Activated CD4-positive, alpha-beta memory T cell treated with anti-CD3 and anti-CD28 coated beads, Interleukin-2, amount 10 ng/mL, durations not matched to agents 7 days and 5 days (primary cell): ENCODE measurements at places on chromosomes 13 and 19.

DNA sequence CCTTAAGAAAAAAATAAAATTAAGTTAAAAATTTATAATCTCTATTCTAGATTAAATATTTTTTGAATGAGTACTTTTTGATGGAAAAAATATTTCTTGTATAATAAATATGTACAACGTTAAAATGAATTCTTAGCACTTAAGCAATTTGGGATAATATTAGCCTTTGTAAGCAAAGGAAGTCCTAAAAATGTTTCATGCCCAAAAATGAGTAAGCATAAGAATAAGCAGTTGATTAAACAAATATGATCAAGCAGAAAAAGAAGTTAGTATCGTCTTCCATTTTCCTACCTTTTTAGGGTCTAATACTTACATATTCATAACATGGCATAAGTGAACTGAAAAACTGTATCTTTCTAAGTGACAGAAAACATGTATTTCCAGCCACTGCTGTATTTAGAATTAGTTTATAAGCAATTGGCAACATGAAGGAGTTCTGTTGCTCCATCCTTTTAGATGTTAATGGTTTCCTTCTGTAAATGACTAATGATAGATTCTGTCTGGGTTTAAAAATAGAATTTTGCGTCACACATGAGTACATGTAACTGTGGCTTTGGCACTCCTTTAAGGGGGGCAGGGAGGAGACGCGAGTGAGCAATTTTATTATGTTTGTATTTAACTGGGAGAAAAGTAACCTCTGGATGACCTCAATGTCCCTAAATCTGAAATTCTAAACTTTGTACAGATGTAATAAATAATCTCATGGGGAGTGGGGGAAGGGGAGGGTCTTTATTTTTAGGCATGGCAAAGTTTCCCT, 237.4 kb downstream of the RGCC start:
- no peak for DNase-seq

DNA sequence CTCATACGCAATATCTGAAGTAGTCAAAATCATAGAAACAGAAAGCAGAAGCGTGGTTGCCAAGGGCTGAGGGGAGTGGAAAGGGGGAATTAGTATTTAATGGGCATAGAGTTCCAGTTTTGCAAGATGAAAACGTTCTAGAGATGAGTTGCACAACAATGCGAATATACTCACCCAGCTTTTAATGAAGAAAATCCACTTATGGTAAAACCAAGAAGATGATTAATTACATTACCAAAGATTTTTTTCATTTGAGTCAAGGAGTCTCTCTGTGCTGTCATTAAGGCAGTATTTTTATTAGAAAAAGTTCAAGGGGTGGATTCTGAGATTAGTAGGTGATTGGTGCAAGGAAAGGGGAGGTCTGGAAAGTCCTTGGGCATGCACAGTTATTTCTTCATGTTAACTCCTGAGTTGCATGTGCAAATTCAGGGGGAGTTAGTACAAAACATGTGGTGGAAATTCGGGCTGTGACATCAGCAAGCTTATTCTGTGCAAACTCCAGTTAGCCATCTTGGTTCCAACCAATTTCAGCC, 6.9 kb upstream of the CBY2 start:
- no peak for DNase-seq

GRCh38 chr19:39677961-39678889, 22.5 kb downstream of the LGALS16 start:
- DNase-seq = no peak

- no peak for DNase-seq
Measured at GRCh38 chr13:42649831-42650230, 75.9 kb downstream of the TNFSF11 start.

GRCh38 chr13:73894995-73895571, 239.1 kb downstream of the KLF12 start:
- no peak for DNase-seq
